ENCODE measurements at places on chromosomes 5 and 9.

- DNase-seq = no peak
Measured at GRCh38 chr5:132785365-132785764, 8.3 kb upstream of the SEPTIN8 start.

DNA sequence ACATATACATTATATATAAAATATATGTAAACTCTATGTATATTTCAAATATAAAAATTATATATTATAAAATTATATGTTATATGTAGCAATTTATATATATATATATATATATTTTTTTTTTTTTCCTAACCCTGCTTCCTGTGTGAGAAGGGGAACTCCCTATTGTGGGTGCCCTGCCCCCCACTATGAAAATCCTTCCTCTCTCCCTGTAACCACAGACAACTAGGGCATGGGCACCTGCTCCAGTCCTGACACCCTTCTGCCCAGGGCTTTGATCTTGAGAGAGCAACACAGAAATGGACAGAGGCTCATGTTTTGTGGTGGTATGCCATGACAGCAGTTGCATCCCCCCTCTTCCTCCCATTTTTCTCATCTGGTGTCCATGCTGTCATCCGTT lies 148.7 kb upstream of the IL12B start:
- no peak for DNase-seq

GRCh38 chr5:120901199-120901598 lies 437.1 kb downstream of the PRR16 start:
- DNase-seq = no peak

DNA sequence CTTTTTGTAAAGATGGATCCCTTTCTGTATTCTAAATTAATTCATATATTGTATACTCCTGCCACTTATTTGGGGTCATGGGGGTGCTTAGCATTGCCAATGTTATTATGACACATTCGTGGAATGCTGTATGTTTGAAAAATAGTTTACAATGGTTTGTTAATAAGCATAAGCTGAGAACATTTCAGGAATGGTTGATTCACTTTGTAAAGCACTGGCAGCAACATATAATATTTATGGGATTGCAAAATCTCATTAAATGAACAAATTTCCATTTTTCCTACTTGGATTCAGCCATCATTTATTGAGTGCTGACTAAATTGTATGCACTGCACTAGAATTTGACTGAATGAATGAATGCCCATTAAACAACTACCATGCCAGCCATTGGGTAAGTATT lies 215.2 kb upstream of the KLF4 start:
- DNase-seq = no peak

- DNase-seq = no peak
Measured at GRCh38 chr5:168169791-168170190, 121.7 kb upstream of the WWC1 start.

- DNase-seq = no peak
Measured at GRCh38 chr9:89935115-89935514, 330.3 kb downstream of the GADD45G start.

- no peak for DNase-seq
Measured at GRCh38 chr5:87582149-87582548, 169.4 kb upstream of the CCNH start.

DNA sequence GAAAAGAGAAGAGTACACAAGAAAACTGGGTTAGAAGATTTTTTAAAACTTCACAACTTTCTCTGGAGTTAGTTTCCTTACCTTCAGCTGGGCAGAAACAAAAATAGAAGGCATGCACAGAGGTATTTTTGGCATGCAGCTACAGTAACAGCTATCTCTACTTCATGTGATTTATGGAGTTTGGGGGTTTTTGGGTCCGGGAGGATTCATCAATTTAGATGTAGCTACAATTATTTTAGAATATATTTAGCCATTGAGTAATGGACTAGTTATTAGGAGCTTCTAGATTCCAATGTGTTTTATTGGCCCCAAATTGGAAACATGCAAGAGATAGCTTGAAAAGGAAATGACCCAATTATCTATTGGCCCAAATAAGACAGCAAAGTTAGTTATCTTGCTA lies 91.6 kb upstream of the TNFAIP8 start:
- no peak for DNase-seq

- no peak for DNase-seq
Measured at GRCh38 chr5:82635561-82636288, 357.6 kb upstream of the RPS23 start.

GRCh38 chr9:108666240-108666784 lies 189.5 kb downstream of the ACTL7B start:
- no peak for DNase-seq

DNA sequence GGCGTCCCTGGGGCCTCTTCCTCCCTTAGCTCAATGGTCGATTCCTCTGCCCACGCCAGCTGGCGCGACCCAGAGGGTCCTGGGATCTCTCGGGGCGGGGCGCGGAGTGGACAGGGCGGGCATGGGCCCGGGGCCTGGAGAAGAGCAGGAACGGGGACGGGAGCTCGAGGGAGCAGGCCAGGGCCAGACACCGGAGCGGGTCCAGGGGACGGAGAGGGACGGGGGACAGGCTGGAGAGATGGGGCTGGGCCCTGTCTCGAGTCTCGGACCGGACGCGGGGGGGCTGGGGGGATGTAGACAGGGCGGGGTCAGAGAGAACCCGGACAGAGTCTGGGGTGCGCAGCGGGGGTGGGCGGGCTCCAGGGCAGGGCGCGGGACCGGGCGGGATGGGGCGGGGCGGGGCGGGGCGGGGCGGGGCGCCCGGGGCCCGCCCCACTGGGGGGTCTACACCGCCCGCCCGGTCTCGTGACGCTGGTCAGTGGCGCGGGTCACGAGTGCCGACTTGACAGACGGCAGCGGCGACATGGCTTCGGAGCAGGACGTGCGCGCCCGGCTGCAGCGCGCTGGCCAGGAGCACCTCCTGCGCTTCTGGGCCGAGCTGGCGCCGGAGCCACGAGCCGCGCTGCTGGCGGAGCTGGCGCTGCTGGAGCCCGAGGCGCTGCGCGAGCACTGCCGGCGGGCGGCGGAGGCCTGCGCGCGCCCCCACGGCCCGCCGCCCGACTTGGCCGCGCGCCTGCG lies at the start of gene UAP1L1:
UAP1L1 (plus strand) TSS at position 508 of the 738 bp plus-strand sequence; CDS start at position 524, 16 bp downstream.
- no peak for DNase-seq

DNA sequence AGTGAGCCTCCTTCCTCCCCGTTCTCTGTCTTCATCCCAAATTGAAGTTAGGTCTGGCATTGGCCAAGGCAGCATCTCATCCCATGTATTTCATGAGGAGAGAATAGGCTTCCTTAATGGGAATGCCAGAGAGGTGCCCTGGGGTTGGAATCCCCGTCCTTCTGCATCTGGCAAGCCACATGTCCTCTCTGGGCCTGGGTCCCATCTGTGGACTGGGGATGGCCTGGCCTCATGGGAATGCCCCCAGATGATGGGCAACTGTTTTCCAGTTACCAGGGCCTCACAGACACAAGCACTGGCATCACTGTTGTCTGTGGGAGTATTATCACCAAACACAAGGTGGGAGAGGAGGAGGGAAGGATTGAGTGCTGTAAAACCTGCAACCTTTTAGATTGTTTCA lies 153.9 kb downstream of the FSTL4 start:
- no peak for DNase-seq

- DNase-seq = no peak
Measured at GRCh38 chr5:159913048-159913447, 3.2 kb upstream of the ADRA1B start.

DNA sequence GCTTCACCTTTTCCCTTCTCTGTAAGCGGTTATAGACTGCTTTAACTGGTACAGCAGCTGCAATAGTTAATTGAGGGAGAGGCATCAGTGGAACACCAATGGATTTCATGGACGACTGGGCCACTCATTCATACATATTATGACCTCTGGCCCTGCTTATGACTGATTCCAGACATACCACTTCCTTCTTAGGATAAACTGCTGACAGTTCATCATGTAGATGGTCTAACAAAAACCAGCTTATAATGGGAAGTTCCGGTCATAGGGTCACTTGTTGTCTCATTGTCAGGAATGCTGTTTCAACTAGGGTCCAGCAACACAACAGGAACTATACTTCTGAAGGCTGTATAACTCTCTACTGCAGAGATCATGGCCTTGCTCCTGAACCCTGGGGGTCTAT lies 265.2 kb upstream of the RASA1 start:
- no peak for DNase-seq

DNA sequence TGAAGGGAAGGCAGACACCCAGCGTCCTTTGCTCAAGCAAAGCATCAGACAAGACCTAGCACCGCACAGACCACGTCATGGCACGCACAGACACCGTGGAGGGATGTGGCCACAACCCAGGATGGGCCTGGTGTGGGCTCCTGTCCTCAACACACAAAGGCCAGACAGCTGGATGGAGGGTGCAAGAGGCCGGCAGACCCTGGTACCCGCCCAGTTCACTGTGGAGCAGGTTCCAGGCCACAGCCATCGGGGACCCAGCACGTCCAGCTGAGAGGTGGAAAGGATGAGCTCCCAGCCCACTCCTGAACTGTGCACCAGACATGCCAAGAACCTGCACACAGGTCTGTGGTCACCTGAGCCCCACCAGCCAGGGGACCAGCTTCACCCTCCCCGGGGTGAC lies 15.0 kb upstream of the ZDHHC11 start:
- no peak for DNase-seq

GRCh38 chr5:56094579-56095361 lies 100.0 kb upstream of the IL6ST start:
- DNase-seq = no peak

- DNase-seq = no peak
Measured at GRCh38 chr5:140348104-140348503, 1.7 kb upstream of the HBEGF start.

DNA sequence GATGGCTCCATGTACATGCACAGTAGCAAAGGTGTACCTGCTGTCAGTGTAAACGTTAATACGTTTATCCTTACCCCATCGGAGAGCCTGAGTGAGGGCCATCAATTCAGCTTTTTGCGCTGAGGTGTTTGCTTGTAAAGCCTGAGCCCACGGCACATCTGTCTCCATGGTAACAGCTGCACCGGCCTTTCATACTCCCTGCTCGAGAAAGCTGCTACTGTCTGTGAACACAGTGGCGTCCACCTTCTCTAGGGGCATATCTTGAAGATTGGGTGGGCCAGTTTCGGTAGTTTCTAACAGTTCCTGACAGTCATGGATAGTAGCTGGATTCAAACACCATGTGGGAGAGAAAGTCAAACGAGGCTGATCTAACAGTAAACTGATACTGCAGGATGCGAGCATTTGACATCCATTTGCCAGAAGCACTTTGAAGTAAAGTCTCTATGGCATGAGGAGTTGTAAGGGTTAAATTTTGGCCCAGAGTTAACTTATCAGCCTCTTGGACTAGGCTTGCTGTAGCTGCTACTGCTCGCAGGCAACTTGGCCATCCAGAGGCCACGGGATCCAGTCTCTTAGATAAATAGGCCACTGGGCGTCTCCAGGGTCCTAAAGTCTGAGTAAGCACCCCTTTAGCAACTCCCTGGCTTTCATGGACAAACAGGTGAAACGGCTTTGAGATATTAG lies 21.0 kb upstream of the RHOBTB3 start:
- DNase-seq = no peak

- DNase-seq = no peak
Measured at GRCh38 chr5:22514231-22514630, 338.9 kb downstream of the CDH12 start.

- DNase-seq = no peak
Measured at GRCh38 chr5:87081016-87081415, 186.7 kb upstream of the RASA1 start.

DNA sequence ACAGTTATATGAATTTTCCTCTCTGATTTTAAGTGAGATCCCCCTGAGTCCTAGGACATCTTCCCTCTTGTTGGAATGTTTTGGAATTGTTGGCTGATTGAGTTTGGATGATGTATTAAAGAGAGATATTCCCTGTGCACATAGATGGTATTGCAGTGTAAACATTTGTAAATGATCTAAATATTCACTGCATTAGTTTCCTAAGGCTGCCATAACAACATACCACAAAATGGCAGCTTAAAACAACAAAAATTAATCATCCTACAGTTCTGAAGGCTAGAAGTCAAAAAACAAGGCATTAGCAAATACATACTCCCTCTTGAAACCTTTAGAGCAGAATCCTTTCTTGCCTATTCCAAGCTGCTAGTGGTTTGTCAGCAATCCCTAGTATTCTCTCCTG lies 38.0 kb upstream of the MROH2B start:
- no peak for DNase-seq

GRCh38 chr5:135039271-135040033 lies 5.4 kb upstream of the PITX1 start:
- no peak for DNase-seq

- no peak for DNase-seq
Measured at GRCh38 chr5:42813533-42813932, 1.8 kb upstream of the SELENOP start.

DNA sequence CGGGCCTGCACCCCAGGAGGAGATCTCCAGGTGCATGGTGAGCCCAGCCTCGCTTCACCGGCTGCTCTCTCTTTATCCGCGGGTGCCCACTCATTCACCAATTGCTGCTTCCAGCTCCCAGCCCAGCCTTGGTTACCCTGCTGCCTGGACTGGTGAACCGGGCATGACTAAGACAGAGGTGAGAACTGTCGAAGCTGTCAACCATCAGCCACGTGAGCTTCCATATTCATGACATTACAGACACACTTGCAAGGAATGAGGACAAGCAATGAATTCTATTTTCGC lies 220.5 kb downstream of the ROR2 start:
- no peak for DNase-seq

GRCh38 chr5:38468202-38468673 lies 88.2 kb downstream of the LIFR start:
- DNase-seq = no peak

GRCh38 chr5:22102823-22103359 lies 750.3 kb downstream of the CDH12 start:
- DNase-seq = no peak

GRCh38 chr5:115936031-115936430 lies 26.2 kb upstream of the LVRN start:
- no peak for DNase-seq

GRCh38 chr9:126702151-126703001 lies 88.6 kb downstream of the LMX1B start:
- DNase-seq = no peak

GRCh38 chr9:114314256-114314867 lies 8.5 kb upstream of the ORM1 start:
- DNase-seq = no peak

GRCh38 chr9:77817590-77818311 lies 169.6 kb upstream of the GNA14 start:
- no peak for DNase-seq

DNA sequence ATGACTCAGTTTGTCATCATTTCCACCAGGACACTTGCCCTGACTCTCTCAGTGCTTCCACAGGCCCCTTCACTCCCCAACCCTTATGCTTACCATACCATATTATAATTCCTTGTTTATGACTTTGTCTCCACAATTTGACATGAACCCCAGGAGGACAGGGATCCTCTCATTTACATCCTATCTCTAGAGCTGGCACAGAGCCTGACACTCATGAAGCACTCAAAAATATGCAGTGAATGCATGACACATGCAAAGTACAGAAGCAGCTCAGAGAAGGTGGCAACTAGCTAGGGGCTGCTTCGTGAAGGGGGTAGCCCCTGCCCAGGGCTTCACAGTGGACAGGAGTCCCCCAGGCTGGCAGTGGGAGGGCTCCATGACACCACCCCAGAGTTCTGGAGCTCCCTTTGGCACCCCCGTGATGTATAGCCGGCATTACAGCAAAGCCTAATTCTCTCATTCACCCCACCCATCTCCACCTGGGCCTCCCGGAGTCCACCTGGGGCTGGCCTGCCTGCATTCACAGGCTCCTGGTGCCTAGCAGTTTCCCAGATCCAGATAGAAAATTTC lies 112.0 kb upstream of the SPOCK1 start:
- no peak for DNase-seq

GRCh38 chr5:141711687-141712086 lies 29.7 kb upstream of the ARAP3 start:
- DNase-seq = no peak

All from DMS 273 treated with DMSO at 0.1 percent for 48 hours (cell line).